ENCODE measurements at places on chromosomes 3 and 15.

- peak; percentile 63 for DNase-seq
Observed at GRCh38 chr15:92819278-92820235, 80.6 kb upstream of the CHD2 start.

DNA sequence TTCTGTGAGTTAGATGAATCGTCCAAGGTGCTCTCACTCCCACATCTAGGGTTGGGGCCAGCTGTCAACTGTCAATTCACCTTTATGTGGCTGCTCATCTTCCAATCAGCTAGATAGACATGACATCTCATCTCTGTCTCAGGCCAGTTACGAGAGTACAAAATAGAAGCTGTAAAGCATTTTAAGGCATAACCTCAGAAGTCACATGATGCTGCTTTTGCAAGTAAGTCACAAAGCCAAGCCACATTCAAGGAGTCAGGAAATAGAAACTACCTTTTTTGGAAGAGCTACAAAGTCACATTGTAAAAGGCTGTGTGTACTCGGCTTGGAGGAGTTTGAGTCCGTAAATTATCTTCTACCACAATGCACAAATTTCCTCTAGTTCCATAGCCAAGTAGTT lies 5.1 kb upstream of the CCR1 start:
- DNase-seq = no peak

GRCh38 chr15:70415398-70415797 lies 317.7 kb upstream of the TLE3 start:
- DNase-seq = no peak

GRCh38 chr15:25378501-25378901 lies 60.3 kb downstream of the UBE3A start:
- no peak for DNase-seq

- DNase-seq = no peak
Observed at GRCh38 chr3:31688984-31689383, 156.3 kb downstream of the STT3B start.

GRCh38 chr15:100140527-100141308 lies 201.1 kb downstream of the ADAMTS17 start:
- DNase-seq = peak; percentile 55

GRCh38 chr3:81620849-81621248 lies 140.6 kb downstream of the GBE1 start:
- DNase-seq = no peak

DNA sequence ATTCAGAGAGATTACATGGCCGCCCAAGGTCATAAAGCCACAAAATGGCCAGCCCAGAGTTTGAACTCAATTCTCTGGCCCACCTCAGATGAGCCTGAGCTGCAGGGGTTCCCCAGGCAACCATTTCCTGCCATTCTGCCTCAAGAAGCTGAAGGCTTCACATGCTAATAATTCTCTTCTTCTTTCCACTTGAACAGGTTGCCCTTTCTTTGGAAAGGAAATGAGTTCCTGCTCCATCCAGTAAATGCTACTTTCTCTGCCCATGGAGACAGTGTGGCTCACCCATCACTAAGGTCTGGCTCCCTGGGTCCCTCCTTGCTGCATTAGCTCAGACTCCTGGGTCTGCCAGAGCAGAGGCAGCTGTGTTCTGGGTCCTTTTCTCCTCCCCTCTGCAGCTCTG lies 48.2 kb downstream of the TRIM42 start:
- DNase-seq = no peak

DNA sequence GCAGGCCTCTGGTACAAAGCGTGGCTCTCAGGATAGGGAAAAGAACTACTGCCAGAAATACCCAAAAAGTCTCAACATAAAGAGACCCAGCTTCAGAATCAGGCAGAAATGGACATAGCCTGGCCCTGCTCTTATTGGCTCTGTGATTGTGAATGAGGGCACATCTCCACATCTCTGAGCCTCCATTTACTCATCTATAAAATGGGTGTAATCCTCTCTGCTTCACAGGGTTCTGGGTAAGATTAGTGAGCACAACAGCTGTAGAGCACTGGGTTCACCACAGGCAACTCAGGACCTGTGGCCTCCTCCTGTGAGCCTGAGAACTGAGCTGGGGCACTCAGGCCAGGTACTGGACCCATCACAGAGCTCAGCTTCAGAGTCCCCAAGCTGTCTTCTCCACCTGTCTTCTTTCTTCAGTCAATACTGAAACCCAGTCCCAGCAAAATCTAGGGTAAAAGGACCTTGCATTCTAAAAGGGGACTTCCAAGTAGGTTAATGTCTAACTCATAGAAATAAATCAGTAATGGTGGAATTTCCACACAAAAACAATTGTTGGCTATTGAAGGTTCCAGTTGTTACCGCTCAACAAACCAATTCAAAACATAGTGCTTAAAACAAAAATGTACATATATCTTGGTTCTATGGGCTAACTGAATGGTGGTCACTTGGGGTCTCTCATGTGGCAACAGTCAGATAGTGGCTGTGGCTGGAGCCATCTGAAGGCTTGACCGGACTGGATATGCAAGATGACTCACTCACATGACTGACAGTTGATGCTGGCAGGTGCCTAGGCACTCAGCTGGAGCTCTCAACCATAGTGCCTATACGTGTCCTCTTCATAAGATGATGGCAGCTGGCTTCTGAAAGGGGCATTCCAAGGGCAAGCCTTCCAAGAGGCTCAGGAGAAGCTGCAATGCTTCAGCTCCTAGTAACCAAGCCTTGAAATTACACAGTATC lies 47.3 kb downstream of the TRIM42 start:
- DNase-seq = no peak

DNA sequence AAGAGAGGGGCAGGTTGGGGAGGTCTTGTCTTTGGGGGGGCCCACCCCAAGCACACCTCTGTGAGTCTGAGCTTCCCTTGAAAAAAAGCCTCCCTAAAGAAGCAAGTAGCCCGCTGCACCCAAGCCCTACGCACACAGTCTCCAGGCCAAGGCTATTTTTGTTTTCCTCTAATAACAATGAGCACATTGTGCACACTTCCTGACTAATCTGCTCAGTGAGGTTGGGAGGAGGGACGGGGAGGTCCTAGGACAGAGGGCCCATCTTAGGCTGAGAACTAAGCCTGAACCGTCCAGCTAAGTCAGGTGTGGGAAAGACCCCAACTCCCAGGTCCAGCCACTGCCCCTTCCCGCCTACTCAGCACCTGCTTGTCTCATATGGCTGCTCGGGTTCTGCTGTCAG lies 87.2 kb downstream of the HMG20A start:
- peak; percentile 91 for DNase-seq

- DNase-seq = no peak
Observed at GRCh38 chr15:91927585-91927984, 74.1 kb downstream of the SLCO3A1 start.

Data from Ammon's horn (tissue), 1 donor.